HS-27A (cell line): ENCODE measurements at places on chromosomes 16 and 17.

GRCh38 chr16:57643147-57643874 lies 14.9 kb downstream of the ADGRG1 start:
- no peak for DNase-seq

DNA sequence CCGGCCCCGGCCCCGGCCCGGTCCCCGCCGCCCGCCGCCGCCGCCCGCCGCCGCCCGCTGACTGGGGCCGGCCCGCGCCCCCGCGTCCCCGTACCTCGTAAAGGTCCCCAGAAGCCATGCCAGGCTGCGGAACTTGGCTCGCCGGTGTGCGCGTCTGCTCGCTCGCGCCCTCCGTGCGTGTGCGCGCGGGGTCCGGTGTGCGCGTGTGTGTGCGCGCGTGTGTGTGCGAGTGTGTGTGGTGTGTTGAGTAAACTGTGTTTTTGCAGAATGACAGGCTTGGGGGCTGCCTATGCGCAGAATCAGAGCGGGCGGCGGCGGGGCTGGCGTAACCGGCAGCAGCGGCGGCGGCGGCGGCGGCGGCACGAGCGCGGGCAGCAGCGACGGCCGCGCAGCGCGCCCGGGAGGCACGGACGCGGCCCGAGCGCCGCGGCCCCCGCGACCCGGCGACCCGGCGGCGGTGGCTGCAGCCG lies 307 bp downstream of the CDYL2 start:
- DNase-seq, result peak; percentile 9

GRCh38 chr17:41635121-41636097 lies 11.0 kb upstream of the KRT17 start:
- no peak for DNase-seq

- DNase-seq, result no peak
Measured at GRCh38 chr17:4617590-4618351, 23.7 kb downstream of the ALOX15 start.
